ENCODE measurements at places on chromosomes 5 and 9.

DNA sequence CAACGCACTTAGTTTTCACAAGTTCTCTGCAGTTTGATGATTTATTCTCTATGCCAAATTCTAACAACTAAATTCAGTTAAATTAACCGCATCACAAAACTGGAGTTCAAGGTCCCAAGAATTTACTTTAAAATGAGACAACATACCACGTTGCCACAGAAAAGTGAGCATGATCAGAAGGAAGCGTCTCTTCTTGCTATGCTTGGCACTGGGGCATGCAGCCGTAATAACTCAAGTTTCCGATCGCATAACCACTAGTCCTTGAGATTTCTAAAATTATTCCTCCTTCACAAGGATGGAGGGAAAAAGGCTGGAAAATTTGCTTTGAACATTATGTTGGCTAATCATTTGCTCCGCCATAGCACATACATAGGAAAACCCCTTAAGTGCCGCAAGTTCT lies 13.9 kb downstream of the NFIB start:
- H3K27ac ChIP-seq: no peak overlapping the region
- H3K4me1 ChIP-seq: no peaks in the 10 kb centered on the region

GRCh38 chr9:38284039-38284575 lies 108.4 kb upstream of the ALDH1B1 start:
- no peaks in the 10 kb centered on the region for H3K27me3 ChIP-seq
- no peaks in the 10 kb centered on the region for H3K4me1 ChIP-seq

- H3K4me3 ChIP-seq: no peak overlapping the region
- H3K36me3 ChIP-seq: no peaks in the 10 kb centered on the region
- DNase-seq: no peak
- no peak overlapping the region for H3K27ac ChIP-seq
- H3K4me1 ChIP-seq: no peaks in the 10 kb centered on the region
Observed at GRCh38 chr5:2135833-2136232, 253.1 kb upstream of the IRX4 start.

DNA sequence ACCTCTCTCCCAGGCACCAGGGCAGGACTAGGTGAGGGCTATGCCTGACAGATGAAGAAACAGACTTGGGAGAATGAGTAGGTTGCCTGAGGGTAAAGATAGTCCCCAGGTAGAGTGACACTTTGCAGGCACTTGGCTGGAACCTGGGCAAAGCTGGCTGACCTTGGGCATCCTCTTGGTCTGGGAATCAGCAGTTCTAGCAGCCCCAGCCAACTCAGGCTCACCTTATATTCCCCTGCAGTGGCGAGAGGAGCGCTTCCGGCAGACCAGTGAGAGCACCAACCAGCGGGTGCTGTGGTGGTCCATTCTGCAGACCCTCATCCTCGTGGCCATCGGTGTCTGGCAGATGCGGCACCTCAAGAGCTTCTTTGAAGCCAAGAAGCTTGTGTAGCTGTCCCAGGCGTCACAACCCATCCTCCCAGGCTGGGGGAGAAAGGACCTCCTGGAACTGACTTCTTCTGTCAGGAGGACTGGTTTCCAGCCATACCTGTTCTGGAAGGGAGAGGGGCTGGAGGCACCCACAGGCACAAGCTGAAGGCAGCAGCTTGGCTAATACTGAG lies 3.1 kb downstream of the TMED9 start:
- H3K27me3 ChIP-seq: no peaks in the 10 kb centered on the region
- no peak for DNase-seq
- H3K27ac ChIP-seq: no peak overlapping the region
- H3K4me3 ChIP-seq: no peak overlapping the region
- H3K4me1 ChIP-seq: no peaks in the 10 kb centered on the region

GRCh38 chr5:98193921-98194760 lies 579.3 kb upstream of the RGMB start:
- H3K4me1 ChIP-seq: no peaks in the 10 kb centered on the region
- H3K27me3 ChIP-seq: no peaks in the 10 kb centered on the region
- no peaks in the 10 kb centered on the region for H3K36me3 ChIP-seq
- no peak overlapping the region for H3K4me3 ChIP-seq
- no peak overlapping the region for H3K27ac ChIP-seq

DNA sequence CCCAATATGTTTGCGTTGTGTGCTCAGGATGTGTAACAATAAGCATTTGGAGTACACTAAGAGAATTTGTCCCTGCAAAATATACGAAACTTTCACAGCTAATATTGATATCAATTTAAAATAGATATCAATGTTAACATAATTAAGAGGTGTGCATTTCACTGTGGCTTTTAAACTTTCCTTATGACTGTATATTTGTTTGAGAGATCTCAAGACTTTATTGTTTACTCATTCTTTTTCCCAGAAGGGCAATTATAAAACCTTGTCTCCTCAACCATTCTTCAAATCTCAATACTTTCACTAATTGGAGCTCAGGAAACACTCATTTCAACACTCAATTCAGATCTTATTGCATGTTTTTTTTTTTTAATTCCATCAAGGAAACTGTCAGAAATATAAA lies 241.1 kb downstream of the PDE4D start:
- H3K4me1 ChIP-seq: no peaks in the 10 kb centered on the region
- H3K4me3 ChIP-seq: no peak overlapping the region
- H3K27ac ChIP-seq: no peak overlapping the region
- DNase-seq: no peak
- H3K27me3 ChIP-seq: no peaks in the 10 kb centered on the region

DNA sequence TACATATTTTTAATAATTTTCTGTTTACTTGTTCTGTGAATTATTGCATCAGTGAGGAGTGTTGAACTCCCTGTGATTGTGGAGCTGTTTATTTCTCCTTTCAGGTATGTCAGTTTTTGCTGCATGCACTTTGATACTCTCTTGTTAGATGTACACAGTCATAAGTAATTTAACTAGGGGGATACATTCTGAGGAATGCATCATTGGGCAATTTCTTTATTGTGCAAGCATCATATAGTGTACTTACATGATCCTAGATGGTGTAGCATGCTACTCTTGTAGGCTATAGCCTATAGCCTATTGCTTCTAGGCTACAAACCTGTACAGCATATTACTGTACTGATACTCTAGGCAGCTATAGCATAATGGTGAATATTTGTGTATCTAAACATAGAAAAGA lies 9.5 kb downstream of the DENND4C start:
- no peaks in the 10 kb centered on the region for H3K4me1 ChIP-seq
- no peak overlapping the region for H3K4me3 ChIP-seq
- no peak for DNase-seq
- H3K27me3 ChIP-seq: no peaks in the 10 kb centered on the region
- no peaks in the 10 kb centered on the region for H3K36me3 ChIP-seq

DNA sequence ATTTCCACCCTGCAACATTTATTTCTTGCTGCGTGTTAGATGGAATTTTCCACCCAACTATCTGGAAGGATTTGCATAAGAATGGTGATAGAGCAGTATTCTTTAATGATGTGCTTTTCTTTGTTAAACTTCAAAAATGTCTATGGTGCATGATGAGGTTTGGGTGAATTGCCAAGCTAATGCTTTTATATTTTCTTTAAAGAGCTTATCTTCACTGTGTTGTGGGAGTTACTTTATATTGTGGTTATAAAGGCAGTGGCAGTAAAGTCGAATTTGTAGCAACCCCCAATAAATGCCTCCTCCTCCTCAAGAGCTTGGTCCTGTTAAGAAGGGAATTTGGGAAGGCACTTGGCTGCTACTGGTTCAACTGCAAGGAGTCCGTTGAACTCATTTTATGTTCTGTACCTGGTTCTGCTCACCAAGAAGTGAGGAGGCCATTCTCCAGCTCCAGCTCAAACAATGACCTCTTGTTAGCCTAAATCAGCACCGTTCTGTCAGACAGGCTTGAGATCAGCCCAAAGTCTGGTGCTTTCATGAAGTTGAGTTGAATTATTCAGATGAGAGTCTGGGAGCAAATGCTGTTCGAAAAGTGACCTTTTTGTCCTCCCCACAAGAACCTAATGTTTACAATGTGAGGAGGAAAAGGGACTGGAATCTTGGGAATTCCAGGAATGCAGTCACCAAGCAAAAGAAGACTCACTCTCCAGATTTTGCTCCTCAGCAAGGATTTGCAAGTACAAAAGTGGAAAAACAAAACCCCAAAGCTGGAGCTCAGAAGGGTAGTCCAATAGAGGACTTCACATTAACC lies 217.0 kb downstream of the TMEM38B start:
- H3K36me3 ChIP-seq: no peaks in the 10 kb centered on the region
- H3K4me3 ChIP-seq: no peak overlapping the region
- peak; percentile 34 for DNase-seq

- H3K27ac ChIP-seq: no peak overlapping the region
- H3K4me1 ChIP-seq: no peaks in the 10 kb centered on the region
- H3K36me3 ChIP-seq: no peaks in the 10 kb centered on the region
- no peak overlapping the region for H3K4me3 ChIP-seq
Observed at GRCh38 chr9:17236147-17236546, 101.3 kb downstream of the CNTLN start.

- no peak within 1 kb of the TSS for H3K27ac ChIP-seq
- H3K27me3 ChIP-seq: no peaks in the 10 kb centered on the region
- H3K4me3 ChIP-seq: peak within 1 kb of the TSS; percentile 56
Observed at GRCh38 chr9:131545003-131545785, at the start of gene PRRT1B. Gene PRRT1B (plus strand): TSS chr9:131545523. CDS start chr9:131545616, 93 bp downstream.

DNA sequence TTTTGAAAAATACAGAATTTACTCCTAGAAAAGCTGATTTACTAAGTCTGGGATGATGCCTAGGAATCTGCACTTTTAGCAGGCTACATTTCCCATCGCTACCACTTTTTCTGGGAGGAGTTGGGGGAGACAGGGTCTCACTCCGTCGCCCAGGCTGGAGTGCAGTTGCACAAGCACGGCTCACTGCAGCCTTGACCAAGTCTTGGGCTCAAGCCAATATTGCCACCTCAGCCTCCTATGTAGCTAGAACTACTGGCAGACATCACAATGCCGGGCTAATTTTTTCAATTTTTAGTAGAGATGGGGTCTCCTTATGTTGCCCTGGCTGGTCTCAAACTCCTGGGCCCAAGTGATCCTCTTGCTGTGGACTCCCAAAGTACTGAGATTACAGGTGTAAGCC lies 85.9 kb downstream of the NR6A1 start:
- no peak for DNase-seq
- H3K4me1 ChIP-seq: peaks cover 10% of the 10 kb centered on the region
- no peak overlapping the region for H3K27ac ChIP-seq
- no peak overlapping the region for H3K4me3 ChIP-seq
- H3K27me3 ChIP-seq: no peaks in the 10 kb centered on the region
